ENCODE measurements at places on chromosomes 2 and 18.

- DNase-seq: peak; percentile 34
Measured at GRCh38 chr2:97742381-97742847, 29.0 kb downstream of the ZAP70 start.

- DNase-seq: peak; percentile 75
Measured at GRCh38 chr2:59301466-59302402, 1060.6 kb upstream of the FANCL start.

DNA sequence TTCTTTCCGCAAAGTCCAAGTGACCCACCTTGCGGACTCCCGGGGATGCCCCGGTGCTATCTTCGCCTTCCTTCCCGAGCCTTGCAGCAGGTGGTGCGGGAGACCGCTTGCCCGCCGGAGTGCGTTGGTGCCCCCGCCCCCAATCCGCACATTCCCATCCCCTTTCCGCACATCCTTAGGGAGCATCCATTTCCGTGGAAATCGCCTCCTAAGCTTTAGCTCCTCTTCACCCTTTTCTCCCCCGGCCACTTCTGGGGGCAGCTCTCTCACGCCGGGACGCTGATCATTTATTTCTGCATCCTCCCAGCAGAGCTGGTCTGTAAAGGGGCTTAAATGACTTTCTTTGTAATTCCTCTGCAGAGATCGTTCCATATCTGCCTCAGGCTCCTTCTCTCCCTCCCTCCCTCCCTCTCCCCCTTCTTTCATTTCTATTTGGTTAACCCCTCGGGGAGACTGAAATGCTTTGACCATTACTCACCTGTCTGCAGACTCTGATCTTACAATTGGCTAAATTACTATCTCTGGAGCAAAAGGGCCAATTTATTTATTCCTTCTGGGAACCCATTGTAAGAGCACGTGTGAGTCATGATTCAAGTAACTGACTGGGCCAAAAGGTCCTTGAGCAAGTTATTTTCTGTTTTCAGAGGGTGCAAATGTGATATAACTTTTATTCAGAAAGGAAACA, 1.3 kb upstream of the LYPD1 start:
- DNase-seq: peak; percentile 77

GRCh38 chr2:16218625-16219024, 278.3 kb downstream of the MYCN start:
- DNase-seq: no peak

GRCh38 chr2:25976983-25977741, 5.1 kb downstream of the KIF3C start:
- DNase-seq: no peak

DNA sequence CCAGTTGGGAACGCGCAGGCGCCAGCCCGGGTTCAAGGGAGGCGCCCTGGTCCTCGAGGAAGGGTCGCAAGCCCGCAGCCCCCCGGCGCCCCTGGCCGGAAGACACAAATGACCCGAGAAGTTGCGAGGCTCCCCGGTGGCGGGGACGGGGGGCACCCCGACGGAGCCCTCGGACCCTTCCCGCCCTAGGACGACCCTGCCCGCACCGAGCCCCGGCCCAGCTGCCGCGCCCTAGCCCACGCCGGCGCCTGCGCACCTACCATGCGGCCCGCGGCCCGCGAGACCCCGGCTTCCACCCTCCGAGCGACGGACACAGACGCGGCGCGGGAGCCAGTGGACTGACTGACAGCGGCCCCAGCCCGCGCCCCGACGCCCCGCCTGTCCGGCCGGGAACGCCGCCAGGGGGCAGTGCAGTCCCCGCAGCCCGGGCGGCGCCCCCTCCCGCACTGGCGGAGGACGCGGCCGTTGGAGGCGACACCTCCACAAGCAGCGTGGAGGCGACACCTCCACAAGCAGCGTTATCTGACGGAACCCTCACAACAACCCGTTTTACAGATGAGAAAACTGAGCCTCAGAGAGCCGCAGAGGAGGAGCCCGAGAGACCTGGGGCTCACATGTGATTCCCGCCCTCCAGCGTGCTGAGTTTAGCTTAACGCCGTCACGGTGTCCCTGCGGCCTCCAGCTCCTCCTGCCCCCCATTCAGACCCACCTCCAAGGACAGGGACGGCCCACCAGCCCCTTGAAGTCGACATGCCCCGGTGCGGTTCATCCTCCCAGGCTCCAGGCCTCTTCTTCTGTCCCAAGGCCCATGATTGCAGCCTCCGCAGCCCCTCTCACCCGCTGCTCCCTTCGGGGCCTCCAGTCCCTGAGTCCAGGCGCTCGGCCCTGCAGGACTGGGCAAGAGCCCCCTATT, at the start of gene NMUR1:
Gene NMUR1 (minus strand): TSS at position 347 of the 913 bp plus-strand sequence. CDS start 84 bp downstream, at position 263.
- DNase-seq: no peak

DNA sequence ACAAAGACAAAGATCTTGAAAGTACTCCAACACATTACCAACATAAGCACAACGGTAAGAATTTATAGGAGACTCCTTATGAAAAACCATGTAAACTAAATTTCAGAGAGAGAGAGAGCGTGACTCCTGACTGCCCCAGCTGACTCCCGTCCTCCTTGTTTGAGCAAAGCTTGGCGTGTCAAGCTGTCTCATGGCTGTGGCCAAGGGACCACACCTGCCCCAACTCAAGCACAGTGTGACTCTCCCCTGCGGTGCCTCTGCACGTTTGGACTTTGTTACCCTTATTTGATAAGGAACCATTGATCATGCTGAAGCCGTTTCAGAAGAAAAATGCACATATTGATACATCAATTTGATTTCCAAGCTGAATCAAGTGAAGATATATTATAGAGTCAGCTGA, 124.8 kb downstream of the COL6A3 start:
- DNase-seq: no peak

- no peak for DNase-seq
Measured at GRCh38 chr2:21036708-21037670, 6.9 kb downstream of the APOB start.

- no peak for DNase-seq
Measured at GRCh38 chr2:54814389-54815147, 91.1 kb downstream of the EML6 start.

GRCh38 chr2:152496371-152496770, 161.4 kb downstream of the FMNL2 start:
- DNase-seq: no peak
